ENCODE measurements at places on chromosomes 3 and 15.

GRCh38 chr15:58805095-58805494 lies 34.0 kb downstream of the MINDY2 start:
- no peak for DNase-seq

DNA sequence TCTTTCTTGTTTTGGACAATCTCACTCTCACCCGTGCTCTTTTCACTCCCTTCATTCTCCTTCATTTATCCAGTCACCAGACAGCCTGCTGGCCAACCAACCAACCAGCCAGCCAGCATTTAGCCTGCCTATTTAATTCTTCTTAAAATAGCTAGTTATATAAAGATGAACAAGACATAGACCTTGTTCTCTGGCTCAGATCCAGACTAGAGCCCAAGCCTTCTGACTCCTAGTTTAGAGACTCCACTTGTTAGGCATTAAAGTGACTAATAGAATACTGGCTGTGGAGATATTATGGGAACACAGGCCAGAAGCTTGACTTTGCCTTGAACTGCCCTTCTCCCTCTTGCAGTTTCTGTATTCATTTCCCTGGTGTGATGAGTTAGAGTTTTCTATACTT lies 215.3 kb upstream of the THRB start:
- no peak for DNase-seq

DNA sequence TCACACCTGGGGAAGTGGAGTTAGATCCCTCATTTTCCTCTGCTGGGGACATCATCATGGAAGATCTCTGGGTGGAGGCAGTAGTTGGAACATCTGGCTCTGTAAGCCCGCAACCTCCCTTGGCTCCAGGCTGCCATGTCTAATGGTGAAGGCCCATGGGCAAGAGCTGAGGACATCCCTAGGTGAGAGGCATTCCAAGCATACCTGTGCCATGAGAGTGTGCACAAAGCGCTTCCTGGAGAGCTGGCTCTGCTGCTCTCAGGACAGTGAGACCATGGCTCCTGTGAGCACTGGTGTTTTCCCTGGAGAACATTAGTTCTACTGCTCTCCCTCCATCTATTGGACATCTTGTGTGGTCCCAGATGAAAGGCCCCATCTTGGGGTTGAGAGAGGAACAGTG lies 7.7 kb downstream of the MAPKAPK3 start:
- no peak for DNase-seq

DNA sequence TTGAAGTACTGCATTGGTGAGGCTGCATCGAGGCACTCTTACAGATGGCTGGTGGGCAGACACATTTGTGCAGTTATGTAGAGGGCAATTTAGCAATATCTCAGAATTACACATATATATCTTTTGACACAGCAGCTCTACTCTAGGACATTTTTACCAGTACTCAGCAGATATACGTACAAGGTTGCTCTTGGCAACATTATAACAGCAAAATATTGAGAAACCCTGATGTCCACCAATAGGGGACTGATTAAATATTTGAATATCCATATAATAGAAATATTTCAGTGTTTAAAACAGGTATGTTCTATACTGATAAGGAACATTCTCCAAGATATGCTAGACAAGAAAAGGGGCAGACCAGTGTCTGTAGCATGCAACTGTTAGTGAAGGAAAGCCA lies 7.9 kb upstream of the FBXO22 start:
- no peak for DNase-seq

- no peak for DNase-seq
Measured at GRCh38 chr3:115100806-115101205, 46.3 kb downstream of the ZBTB20 start.

DNA sequence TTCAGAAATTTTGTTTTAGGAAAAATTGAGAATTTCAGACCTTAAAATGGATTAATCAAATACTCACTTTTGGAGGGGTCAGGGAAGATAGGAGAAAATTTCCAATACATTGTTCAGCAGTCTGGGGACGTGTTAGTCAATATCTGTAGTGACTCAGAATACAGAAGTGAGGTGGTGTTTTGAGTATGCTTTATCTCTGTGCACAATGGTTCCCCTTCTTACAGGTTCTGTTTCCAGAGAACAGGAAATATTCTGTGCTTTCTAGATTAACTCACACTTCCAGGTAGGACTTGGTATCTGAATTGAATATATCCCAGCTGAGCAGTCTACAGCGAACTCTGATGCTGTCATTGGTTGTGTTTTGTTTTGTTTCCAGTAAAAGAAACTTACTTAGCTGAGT lies 30.7 kb upstream of the CCDC54 start:
- no peak for DNase-seq

DNA sequence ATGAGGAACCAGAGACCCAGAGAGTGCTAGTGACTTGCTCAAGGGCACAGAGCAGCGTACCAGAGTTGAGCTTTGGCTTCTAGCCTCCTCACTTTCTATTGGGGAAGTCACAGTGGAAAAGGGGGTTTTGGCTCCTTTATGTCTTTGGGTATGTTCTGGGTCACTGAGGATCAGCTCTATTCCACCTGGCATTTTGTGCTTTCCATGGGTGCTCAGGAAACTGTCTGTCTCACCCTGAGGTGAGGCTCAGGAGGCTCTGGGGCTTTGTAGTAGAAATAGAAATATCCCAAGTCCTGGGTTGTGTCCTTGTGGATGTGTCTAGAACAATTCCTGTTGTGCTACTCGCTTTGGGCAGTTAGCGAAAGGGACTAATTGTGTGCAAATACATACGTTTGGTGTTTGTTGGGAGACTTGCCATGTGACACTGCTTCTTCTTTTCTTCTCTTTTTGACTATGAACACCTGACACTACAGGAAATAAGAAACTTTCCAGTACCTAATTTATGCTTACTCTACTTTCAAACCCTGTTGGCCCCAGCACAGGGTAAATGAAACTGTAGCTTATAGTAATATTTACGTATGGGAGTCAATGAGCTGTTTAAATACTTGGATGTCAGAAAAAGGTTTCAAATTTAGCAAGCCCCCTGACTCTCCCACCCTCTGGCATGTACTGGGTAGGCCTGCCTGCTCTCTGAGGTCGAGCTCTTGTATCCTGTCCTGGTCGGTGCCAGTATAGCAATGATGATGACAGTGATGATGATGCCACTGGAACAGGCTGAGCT lies 35.6 kb downstream of the SMAD3 start:
- no peak for DNase-seq

Data from GOT3 (cell line).